Fibroblast of skin of left quadriceps (primary cell): ENCODE measurements at places on chromosomes 4 and X.

DNA sequence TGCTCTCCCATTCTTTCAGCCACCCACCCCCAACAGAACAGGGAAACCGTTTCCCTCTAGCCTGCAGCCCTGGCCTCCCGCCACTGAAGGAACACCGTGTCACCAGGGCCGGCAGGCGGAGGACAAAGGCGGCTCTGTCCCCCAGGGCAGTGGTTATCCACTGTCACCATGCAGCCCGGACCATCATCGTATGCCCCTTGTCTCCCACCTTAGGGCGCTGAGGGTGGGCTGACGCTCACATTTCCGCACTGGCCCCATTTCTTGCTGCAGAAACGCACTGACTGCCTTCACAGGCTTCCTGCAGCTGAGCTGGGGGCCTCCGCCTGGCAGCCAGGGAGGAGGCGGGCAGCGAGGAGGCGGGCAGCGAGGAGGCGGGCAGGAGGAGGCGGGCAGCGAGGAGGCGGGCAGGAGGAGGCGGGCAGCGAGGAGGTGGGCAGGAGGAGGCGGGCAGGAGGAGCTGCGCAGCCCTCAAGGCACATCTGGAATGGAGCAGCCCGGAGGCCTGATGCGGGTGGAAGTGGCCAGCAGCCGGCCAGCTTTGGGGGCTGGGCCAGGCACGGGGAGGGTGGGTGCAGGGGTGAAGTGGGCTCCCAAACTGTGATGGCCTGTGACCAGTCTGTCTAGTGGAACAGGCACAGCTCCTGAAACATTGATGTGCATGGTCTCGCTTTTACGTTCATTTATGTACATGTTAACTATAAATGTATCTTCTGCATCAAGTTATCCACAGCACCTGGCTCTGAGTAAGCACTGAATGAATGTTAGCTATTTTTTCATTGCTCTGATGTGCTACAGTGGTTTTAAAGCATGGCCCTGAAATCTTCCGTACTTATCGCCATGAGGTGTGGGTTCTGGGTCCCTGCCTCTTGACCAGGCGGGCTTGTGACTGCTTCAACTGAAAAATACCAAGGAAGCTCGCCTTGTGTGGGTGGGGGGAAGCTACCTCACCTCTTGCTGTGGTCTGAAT lies 20.6 kb upstream of the KIAA0232 start:
- DNase-seq: no peak

DNA sequence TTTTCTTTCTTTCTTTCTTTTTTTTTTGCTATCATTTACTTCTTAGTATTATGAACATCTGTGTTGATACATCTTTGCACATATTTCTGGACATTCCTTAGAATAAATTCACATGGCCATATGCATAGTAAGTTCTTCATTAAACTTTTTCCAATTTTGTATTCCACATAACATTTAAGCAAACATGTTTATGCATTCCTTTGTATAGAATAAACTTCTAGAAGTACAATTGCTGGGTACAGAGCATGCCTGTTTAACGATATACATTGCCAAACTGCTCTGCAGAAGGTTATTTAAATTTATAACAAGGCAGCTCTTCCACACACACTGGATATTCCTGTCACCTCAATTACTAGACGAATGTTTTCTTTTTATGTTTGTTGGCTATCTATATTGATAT lies 36.0 kb upstream of the STIM2 start:
- DNase-seq: no peak

DNA sequence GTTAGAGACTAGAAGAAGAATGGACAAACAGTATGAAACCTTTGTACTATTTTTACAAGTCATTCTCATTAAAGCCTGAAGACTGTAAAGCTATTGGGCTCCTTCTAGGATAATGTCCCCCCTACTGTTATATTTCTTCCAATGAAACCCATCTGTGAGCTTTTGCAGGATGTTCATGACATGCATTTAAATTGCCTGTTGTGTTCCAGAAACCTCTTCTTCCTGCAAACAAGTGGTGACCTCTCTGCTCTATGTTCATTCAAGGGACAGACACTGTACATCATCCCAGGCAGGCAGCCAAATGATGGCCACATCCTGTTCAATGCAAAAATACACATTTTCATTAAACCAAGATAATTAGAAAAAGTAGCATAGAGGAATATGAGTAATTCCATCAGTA lies 128.0 kb downstream of the C4orf33 start:
- no peak for DNase-seq

DNA sequence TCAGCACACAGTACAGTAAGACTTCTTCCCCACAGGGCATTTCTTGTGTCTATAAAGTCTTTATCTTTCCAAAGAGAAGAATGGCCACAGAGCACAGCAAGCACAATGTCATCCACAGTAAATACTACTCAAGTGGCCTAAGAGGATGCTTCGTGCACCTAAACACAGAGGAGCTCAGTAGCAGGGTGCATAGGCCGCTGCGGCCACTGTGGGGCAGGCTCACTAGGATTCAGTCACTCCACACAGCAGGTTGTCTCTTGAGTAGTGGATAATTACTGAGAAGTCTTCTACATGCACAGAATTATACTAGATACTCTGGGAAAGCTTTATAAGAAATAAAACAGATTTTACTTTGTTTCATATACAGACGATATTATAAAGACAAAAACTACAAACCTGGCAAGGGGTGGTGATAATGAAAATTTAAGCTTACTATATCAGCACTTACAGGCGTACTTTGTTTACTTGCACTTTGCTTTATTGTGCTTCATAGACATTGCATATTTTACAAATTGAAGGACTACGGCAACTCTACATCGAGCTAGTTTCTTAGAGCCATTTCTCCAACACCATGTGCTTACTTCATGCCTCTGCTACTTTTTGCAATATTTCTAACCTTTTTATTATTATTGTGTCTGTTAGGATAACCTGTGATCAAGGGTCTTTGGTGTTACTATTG lies 78.5 kb downstream of the PRDM5 start:
- no peak for DNase-seq

DNA sequence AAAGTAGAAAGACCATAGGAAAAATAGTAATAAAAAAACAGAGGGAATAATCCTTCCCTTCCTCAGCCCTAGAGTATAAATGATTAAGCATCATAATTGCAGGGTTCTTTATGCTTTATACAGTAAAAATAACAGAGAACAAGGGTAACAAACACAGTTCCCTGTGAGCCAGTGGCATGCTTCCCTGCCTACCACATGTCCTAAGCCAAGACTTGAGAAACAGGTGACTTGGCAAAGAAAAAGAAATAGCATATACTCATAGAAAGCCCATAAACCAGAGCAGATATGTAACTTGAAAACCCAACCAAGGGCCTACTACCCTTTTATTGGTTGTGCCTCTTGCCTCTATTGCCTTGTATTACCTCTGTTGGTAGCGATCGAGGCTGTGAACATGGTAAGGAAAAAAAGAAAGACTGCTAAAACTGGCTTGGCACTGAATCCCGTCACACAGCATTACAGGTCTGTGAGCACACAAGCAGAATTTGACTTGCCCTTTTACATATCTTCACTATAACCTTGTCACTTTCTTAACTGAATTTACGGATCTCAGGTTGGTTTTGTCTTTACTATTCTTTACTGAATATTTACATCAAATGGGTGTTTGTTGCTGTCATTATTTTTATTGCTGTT lies 30.9 kb upstream of the MYOZ2 start:
- no peak for DNase-seq
